ENCODE measurements at places on chromosomes 7 and 10. TPM values are rescaled to one million over a fixed set of nuclear protein-coding genes. Genes with fewer than 3 reads are reported as not detected.

ACHE gene
- 9.8 TPM for total RNA-seq

TMEM229A gene
- total RNA-seq: 51.0 TPM

FAM20C gene
- 34.0 TPM for total RNA-seq

THSD7A gene
- total RNA-seq: 7.0 TPM

SPDYE8 gene
- total RNA-seq: 8.6 TPM

KCNIP2 gene
- total RNA-seq: 5.6 TPM

TMEM248 gene
- total RNA-seq: 221 TPM

SLC18A2 gene
- total RNA-seq: 2.0 TPM

GIMAP7 gene
- total RNA-seq: 7.4 TPM

INSYN2A gene
- total RNA-seq: 2.4 TPM

SMURF1 gene
- 46.9 TPM for total RNA-seq

PSPH gene
- total RNA-seq: 21.5 TPM

KAZALD1 gene
- total RNA-seq: 11.0 TPM

ZWINT gene
- 61.4 TPM for total RNA-seq

RNF148 gene
- total RNA-seq: 16.3 TPM

GPR141 gene
- 3.5 TPM for total RNA-seq

MOGAT3 gene
- total RNA-seq: not detected

VWC2 gene
- 0.19 TPM for total RNA-seq

CAMK2B gene
- 12.1 TPM for total RNA-seq

NOS3 gene
- 36.6 TPM for total RNA-seq
